ENCODE measurements at places on chromosomes 7 and 10.

DNA sequence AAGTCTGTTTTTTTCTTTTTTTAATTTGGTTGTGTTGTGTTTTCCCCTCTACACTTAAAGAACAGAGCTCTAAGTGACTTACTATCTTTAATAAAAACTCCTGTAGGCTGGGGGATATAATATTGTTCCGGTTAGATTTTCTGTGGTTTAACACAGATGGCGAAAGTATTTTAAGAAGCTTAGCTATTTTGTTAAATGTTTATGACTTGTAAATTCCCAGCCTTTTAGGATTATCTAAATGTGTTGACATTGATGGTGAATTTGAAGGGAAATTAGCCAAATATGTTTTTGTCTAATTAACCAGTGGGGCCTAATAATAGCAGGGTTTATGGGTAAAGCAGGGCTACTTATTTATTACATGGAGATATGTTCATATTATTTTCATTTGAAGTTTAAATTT is 538.5 kb downstream of the INHBA start:
- no peaks in the 10 kb centered on the region for H3K4me1 ChIP-seq
- H3K27me3 ChIP-seq: no peaks in the 10 kb centered on the region
- no peaks in the 10 kb centered on the region for H3K36me3 ChIP-seq
- H3K4me3 ChIP-seq: no peak overlapping the region

DNA sequence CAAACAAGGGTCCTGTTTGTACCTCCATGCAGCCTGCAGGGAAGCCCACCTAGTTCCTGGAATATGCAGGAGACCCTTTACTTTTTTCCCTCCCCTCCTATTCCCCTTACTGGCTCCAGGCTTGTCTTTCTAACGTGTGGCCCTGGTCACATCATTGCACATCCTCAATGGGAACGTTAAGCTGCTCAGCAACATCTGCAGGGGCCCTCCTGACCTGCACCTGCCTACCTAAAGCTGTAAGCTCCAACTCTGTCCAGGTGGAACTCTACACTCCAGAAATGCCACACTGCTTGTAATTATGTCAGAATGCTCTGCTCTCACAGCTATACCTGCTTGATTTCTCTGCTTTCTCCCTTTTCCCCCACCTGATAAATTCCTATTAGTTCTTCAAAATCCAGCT is 72.1 kb downstream of the ARMC3 start:
- H3K27ac ChIP-seq: no peak overlapping the region
- no peak overlapping the region for H3K4me3 ChIP-seq
- H3K4me1 ChIP-seq: no peaks in the 10 kb centered on the region
- no peak for DNase-seq

DNA sequence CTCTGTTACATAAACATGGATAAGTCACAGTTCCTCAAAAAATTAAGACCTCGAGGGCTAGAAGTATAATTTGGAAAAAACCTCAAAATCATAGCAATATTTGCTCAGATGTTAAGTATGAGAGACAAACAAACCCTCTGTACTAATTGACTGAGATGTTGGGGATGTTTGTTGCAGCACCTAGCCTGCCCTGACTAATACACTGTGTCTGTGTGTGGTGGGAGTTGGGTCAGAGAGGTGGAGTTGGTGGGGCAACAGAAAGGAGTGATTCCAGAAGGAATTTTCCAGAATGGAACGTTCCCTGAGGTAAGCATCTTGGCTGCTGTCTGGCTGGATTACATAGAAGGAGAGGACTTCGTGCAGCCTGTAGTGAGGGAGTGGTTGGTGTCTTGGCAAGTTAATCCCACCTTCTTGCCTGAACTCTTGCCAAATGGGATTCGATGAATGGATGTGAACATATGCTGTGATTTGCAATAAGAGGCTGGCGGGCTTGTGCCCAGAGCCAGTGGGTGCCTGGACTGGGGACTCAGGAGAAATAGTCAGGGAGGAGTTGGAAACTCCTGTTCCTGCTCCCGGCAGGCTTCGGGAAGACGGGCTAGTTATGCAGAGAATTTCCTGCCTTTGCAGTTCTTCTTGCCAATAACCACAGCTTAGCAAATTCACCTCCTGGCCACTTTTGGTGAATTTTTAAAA is 9.3 kb upstream of the FAM180A start:
- peaks cover 8% of the 10 kb centered on the region for H3K4me1 ChIP-seq

DNA sequence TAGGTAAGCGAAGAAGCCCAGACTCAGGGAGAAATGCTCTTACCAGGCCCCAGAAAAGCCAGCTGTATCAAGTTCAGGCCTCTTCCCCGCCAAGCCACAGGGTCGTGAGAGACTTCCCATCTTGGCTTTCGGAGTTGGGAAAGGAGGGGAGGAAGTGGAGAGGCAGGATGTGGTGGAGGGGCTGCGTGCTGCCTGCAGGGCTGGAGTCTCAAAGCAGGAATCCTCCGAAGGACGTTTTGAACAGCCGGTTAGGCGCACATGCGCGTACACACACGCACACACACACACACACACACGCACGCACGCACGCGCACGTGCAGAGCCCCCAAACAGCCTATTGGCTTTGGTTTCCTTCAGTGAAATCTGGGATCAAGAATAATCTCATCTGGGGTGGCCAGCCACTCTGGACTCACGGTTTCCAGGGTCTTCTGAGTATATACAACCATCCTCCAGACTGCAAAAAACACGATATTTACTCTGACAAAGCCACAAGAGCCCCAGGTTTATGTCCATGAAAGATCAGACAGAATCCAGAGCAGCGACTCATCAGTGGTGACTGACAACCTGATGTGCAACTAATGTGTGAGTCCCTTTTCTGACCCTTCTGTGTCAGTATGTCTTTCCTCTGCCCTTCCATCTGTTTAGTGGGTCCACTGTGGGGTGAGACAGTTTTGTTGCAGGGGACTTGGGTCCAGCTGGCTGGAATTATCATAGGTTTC is 115.0 kb upstream of the ZNF438 start:
- no peak overlapping the region for H3K27ac ChIP-seq
- H3K36me3 ChIP-seq: no peaks in the 10 kb centered on the region
- peak; percentile 47 for DNase-seq
- H3K4me1 ChIP-seq: peaks cover 6% of the 10 kb centered on the region
- no peaks in the 10 kb centered on the region for H3K27me3 ChIP-seq

DNA sequence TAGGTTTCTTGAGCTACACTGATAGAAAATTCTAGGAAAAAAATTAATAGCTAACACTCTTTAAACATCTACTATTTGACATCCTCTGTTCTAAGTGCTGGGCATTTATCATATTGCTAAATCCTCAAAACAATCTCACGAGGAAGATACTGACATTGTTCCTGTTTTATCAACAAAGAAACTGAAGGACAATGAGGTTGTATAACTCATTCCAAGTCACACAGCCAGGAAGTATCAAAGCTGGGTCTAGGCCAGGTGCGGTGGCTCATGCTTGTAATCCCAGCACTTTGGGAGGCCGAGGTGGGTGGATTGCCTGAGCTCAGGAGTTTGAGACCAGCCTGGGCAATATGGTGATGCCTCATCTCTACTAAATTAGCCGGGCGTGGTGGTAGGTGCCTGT is 51.6 kb upstream of the IL6 start:
- no peaks in the 10 kb centered on the region for H3K36me3 ChIP-seq
- no peaks in the 10 kb centered on the region for H3K4me1 ChIP-seq
- no peak for DNase-seq

GRCh38 chr10:32751582-32751981 is 206.4 kb downstream of the ITGB1 start:
- no peaks in the 10 kb centered on the region for H3K4me1 ChIP-seq
- H3K27ac ChIP-seq: no peak overlapping the region
- no peaks in the 10 kb centered on the region for H3K36me3 ChIP-seq
- no peak for DNase-seq

DNA sequence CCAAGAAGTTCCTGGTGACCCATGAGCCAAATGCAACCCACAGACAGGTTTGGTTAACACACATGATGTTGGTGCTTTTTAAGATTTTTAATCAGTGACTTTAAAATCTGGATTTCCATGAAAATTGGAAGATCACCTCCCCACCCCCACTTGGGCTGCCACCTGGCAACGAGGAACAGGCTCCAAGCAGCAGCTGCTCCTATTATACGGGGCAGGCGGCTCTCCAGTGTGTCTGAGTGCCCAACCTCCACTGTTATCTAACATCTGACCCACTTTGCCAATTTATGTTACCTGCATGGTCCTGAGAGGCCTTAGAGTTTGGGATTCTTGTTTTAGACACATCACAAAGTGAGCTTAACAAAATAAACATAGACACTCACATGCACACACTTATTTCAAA is 56.4 kb downstream of the SGMS1 start:
- no peak for DNase-seq
- no peaks in the 10 kb centered on the region for H3K36me3 ChIP-seq
- H3K27me3 ChIP-seq: no peaks in the 10 kb centered on the region

GRCh38 chr7:14691597-14692203 is 210.9 kb downstream of the DGKB start:
- H3K27me3 ChIP-seq: no peaks in the 10 kb centered on the region
- no peak overlapping the region for H3K27ac ChIP-seq
- H3K4me3 ChIP-seq: no peak overlapping the region
- no peaks in the 10 kb centered on the region for H3K36me3 ChIP-seq
- DNase-seq: peak; percentile 87
- no peaks in the 10 kb centered on the region for H3K4me1 ChIP-seq

GRCh38 chr10:93838278-93838677 is 55.5 kb upstream of the SLC35G1 start:
- no peaks in the 10 kb centered on the region for H3K36me3 ChIP-seq
- H3K4me1 ChIP-seq: peaks cover 6% of the 10 kb centered on the region
- H3K27ac ChIP-seq: no peak overlapping the region
- no peaks in the 10 kb centered on the region for H3K27me3 ChIP-seq
- DNase-seq: peak; percentile 57

DNA sequence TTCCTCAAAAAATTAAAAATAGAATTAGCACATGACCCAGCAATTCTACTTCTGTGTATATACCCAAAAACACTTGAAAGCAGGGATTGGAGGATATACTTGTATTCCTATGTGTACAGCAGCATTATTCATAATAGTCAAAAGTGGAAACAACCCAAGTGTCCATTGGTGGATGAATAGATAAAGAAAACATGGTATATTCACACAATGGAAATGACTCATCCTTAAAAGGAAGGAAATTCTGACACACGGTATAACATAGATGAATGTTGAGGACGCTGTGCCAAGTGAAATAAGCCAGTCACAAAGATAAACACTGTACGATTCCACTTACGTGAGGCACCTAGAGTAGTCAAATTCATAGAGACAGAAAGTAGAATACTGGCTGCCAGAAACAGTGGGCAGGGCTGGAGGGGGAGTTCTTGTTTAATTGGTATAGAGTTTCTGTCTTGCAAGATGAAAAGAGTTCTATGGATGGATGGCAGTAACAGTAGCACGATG is 26.6 kb upstream of the KAT6B start:
- no peak overlapping the region for H3K4me3 ChIP-seq
- DNase-seq: no peak
- no peak overlapping the region for H3K27ac ChIP-seq
- no peaks in the 10 kb centered on the region for H3K27me3 ChIP-seq
- H3K4me1 ChIP-seq: no peaks in the 10 kb centered on the region

DNA sequence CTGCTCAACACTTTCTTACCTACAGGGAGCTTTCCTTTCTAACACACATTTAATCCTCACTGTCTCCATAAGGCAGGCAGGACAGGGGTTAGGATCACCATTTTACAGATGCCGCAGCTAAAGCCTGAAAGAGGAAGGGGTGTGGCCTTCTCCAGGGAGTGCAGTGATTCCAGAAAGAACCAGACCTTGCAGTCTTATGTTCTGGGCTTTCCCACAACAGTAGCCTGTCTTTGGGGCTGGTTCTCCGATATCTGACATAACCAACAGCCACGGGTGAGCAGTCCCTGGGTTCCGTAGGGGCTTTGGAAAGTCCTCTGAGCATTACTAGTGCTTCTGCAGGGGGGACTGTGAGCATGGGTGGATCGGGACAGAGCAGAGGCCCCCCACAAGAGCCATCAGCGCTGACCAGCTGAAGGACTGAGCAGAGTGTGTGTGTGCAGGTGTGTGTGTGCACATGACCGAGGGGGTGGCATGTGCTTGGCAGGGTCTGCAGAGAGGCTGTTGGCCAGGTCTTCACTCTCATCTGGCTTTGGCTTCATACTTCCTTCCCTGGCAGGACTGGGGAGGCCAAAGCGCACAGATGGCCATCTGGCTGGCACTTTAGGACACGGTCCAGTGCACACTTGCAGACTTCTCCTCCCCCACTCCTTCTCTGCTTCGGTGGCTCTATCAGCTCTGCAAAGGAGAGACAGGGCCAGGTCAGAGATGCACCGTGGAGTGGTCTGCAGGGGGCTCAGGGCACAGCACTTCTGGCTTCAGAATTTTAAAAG is 400.3 kb downstream of the RPS24 start:
- H3K4me1 ChIP-seq: peaks cover 14% of the 10 kb centered on the region
- no peak overlapping the region for H3K4me3 ChIP-seq
- no peaks in the 10 kb centered on the region for H3K27me3 ChIP-seq
- H3K36me3 ChIP-seq: no peaks in the 10 kb centered on the region

DNA sequence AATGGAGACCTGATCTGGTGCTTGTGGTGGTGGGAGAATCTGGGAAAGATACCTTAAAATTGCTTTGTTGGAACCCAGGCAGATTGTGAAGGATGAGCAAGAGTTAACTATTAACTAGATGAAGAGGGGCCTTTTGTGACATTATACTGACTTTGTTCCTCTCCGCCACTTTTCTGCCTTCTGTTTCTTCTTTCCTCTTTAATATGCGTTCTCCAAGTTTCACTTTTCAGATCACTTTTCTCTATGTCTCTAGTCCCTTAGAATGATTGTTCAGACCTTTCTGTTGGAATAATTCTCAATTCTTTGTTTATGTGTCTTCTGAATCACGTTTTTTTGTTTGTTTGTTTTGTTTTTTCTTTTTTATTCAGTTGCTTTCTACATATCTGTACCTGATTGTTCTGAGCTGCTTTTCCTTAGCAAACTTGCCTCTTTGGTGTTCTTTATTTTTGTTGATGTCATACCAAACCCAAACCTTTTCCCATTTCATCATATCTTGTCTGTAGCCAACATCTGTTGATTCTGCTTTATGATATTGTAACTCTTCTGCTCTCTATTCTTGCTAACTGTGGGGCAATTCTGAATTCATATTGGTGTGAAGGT is 2.8 kb downstream of the BMPR1A start:
- H3K4me3 ChIP-seq: peak overlapping the region; percentile 96
- H3K4me1 ChIP-seq: peaks cover 28% of the 10 kb centered on the region
- peak overlapping the region; percentile 96 for H3K27ac ChIP-seq
- H3K27me3 ChIP-seq: no peaks in the 10 kb centered on the region

DNA sequence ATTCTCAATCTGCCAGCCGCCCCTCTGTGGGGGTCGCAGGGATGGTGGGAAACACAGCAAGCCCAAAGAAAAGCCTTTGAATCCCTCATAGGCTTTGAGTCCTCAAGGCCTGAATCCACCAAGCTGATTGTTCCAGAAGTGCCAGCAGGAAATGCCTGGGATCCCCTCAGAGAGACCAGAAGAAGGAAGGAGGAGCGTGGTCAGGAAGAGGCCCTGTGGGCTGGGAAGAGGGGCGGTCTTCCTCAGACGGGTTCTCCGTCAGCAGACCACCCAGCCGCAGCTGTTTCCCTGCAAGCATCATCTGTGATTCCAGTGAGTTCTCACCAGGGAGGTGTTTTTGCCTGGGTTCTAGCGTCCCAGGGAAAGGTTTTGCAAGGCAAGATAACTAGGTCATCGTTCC is 190.0 kb upstream of the KLF6 start:
- H3K27me3 ChIP-seq: no peaks in the 10 kb centered on the region
- no peaks in the 10 kb centered on the region for H3K4me1 ChIP-seq
- DNase-seq: no peak
- no peak overlapping the region for H3K27ac ChIP-seq
- H3K36me3 ChIP-seq: no peaks in the 10 kb centered on the region
- H3K4me3 ChIP-seq: no peak overlapping the region
